Left forelimb (tissue), 1 donor: ENCODE measurements at places on chromosomes 5 and 9.
A peak's percentile ranks its signal among the peaks of the same experiment; 100 is the strongest.

- DNase-seq: peak; percentile 74
Measured at GRCh38 chr5:134466241-134467069, 54.8 kb upstream of the CDKN2AIPNL start.

- DNase-seq: no peak
Measured at GRCh38 chr5:52842111-52842510, 54.4 kb downstream of the ITGA1 start.

DNA sequence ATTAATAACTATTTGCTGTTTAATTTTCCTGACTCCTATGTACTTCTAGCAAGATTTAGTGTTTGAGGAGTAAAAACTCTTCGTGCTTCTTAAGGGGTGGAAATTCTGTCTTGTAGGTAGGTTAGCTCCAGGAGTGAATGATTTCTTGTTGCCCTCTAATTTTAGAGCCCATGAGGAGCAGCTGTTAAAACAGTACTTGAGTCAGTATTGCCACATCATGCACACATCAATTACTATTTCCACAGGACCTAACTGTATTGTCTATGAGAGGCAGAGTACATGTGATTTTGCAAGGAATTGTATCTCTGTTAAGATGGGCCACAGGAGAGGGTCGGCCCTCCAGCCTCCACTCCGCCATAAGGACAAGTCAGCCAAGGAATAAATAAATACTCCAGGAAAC lies 91.2 kb downstream of the PDZD2 start:
- no peak for DNase-seq

DNA sequence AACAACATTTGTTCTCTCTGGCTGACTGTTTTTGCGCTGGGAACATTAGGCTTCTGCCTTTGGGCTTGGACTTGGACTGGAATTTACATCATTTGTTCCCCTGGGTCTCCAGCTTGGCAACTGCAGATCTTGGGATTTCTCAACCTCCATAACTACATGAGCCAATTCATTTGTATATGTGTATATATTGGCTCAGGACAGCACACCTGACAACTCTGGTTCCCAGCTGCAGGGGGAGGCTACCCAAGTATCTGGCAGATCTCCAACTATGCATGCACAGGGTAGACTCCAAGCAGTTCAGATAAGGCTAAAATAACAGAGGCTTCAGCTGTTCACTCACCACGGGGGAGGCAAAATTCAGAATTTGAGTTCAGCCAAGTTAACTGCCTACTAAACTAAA lies 31.6 kb upstream of the F2RL1 start:
- DNase-seq: peak; percentile 75

DNA sequence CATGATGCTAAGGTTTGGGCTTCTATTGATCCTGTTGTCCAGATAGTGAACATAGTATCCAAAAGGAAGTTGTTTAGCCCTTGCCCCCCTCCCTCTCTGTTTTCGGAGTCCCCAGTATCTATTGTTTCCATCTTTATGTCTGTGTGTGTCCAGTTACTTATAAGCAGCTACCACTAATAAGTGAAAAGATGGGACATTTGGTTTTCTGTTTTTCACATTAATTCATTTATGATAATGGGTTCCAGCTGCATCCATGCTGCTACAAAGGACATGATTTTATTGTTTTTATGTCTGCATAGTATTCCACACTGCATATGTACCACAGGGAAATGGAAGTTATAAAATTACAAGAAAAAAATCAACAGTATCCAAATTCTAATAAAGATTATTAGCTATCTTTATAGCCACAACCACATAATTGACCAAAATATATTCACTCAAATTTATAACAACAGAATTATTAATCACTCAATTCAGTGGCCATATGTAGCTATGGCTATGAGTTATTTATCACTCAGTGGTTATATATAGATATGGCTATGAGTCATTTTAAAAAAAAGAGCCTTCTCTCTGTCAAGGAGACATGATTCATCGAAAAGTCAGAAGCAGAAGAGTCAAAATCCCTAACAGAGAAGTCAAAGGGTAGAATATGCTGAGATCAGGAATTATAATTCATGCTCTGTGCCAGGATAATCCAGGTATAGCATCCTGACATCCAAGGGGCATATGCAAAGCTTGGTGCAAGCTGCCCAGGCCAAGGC lies 367.5 kb downstream of the DEPDC1B start:
- no peak for DNase-seq

DNA sequence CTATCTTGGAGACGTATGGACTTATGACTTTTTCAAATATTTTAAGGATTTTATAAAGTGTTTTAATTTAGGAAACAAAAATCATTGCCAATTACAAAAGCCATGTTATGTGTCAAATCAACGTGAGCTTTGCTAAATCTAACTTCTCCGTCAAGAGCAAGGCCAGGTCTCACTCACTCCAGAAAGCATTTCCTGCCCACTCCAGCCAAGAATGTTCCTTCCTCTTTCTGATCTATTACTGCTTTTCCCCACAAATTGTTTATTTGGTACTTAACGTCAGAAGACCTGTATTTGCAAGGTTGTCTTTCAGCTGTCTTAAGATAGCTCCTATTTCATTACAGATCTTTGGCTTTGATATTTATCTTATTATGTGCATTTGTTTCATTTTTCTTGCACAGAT lies 193.5 kb upstream of the HAPLN1 start:
- no peak for DNase-seq
